ENCODE measurements at places on chromosomes 1 and 21.

GRCh38 chr21:15272591-15272990, 207.8 kb upstream of the NRIP1 start:
- no peak for DNase-seq

DNA sequence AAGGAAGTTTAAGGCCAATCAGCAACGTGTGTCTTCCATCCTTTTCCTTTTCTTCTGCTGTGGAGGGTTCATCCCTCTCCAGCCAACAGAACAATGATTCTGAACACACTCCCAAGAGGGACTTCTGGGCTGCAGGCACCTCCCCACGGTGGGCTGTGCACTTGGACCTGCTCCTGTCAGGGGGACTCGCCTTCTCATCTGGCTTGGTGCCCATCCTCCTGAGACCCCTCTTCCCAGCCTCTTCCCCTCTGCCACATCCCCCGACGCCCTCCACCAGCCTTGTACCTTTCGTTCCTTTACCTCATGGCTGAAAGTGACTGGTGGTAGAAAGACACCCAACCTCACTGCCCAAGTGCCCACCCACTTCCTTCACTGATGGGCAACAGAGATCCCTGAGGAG, 26.0 kb upstream of the SLAMF9 start:
- no peak for DNase-seq

DNA sequence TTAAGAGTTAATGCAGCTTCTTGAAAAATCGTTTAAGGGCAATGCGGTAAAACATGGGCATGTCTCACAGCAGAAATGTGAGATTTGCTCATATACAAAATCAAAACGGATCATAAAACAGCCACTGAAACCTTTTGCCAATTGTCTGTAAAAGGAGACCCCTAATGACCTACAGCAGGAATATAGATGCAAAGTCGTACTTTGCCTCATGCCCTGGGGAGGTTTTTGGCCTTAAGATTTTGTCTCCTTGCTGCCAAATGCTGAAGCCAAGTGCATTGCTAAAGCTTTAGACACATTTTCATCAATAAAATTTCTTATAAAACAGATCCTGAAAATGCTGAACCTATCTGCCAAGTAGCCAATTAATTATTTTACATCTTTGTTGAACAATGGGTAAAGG, 226.9 kb downstream of the TGFB2 start:
- DNase-seq: no peak

DNA sequence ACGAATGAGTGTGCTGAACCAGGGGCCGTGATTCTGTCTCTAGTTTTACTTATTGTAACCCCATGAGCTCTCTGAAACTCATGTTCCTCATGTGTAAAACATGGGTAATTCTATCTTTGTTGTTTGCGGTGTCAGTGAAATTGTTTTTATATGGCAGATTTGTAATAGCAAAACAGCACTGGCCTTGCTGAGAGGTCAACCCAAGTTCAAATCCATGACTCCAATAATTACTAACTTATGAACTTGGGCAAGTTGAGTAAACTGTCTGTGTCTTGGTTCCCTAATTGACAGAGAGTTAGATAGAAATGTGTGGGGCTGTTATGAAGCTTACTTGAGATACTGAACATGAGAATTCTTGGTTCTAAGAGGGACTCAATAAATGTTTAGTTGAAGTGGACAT, 17.8 kb downstream of the C1orf116 start:
- DNase-seq: no peak

- no peak for DNase-seq
Measured at GRCh38 chr1:200176798-200177197, 149.3 kb downstream of the NR5A2 start.

DNA sequence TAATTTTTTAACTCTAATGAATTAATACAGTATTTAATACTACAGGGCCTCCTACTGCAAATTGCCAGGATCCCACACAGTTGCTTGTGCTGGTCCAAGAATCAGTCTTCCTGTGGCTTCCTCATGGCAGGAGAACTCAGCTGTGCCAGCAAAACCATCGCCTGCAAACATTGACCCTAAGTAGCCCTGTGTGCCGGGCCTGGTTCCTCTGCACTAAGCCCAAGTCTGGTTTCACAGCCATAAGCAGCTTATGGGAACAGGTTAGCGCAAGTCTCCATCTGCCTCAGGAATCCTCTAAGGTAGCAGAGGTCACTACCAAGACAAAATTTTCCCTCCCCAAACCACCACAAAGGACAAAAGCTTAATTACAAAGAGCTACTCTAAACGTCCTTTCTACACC, 216.6 kb downstream of the PLA2G4A start:
- DNase-seq: no peak

DNA sequence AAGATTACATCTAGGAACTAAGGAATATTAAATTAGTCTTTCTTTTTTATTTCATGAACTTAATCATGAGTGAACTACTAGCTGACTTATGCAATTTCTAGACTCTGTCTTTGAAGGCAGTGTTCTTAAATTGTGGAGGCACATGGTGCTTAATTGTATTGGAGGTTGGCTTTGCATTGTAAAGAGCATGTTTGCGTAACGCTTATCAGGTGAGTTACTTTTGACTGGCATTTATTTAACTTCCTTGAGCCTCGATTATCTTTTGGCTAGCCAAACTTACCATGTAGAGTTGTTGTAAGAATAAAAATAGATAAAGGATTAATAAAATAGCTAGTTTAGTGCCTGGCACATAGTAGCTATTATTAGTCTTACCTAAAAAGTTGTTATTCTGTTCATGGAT, 262.4 kb downstream of the PDE4B start:
- no peak for DNase-seq

DNA sequence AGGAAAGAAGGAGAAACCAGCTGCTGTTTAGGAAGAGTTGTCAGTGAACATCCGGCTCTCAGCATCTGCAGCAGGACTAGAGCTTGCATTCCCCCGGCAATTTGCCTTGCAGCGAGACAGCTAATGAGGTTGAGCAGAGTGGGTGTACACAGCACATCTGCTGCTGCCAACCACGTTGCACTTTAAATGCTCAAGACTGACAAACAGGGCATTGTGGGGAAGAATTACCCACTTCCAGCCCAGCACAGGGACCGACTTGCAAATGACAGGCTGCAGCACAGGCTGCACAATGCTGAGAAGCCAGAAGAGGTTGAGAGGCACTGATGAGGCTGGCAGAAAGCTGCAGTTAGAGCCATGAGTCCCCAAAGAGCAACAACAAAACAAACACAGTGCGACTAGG, 47.5 kb upstream of the PLA2G2C start:
- DNase-seq: no peak

- DNase-seq: no peak
Measured at GRCh38 chr21:46319186-46319585, 4.5 kb downstream of the C21orf58 start.

- no peak for DNase-seq
Measured at GRCh38 chr1:2404890-2405511, 7.4 kb downstream of the PEX10 start.

- DNase-seq: no peak
Measured at GRCh38 chr1:75992312-75992711, 60.1 kb upstream of the ASB17 start.

DNA sequence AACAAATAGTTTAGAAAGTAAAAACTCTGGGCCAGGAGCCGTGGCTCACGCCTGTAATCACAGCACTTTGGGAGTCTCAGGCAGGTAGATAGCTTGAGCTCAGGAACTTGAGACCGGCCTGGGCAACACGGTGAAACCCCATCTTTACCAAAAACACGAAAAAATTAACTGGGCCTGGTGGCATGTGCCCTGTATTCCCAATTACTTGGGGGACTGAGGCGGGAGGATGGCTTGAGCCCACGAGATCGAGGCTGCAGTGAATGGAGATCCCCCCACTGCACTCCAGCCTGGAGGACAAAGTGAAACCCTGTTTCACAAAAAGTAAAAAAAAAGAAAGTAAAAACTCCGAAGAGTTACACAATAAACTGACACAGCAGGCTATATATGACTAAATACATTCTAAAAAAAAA, 10.6 kb downstream of the CEP170 start:
- no peak for DNase-seq

GRCh38 chr1:67618285-67619018, 66.5 kb upstream of the GADD45A start:
- no peak for DNase-seq

DNA sequence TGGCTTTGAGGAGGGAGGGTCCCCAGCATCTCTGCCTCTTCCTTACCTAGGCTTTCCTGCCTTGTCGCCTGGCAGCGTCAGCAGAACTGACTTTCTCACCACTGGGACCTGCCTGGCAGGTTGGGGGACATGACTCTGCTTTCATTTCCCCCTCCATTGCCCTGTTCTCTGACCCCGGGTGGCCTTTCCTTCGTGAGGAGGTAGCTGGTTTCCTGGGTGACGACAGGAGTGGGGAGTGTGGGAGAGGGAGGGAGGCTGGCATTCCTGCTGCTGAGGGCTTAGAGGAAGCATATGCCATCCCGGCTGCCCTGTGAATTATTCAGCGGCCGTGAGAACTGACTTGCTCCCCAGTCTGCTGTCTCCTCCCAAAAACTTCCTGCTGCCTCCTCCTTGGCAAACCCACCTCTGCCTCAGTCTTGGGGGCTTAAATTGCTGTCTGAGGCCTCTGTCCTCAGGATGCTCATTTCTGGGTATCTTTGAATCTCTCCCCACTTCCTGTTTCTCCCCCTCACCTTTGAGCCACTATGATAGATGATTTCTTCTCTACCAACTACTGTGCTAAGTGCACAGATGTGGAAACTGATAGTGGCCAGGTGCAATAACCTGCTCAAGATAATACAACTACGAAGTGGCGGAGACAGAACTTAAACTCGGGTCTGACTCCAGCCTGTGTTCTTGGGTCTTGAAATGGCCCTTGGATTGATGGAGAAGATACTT, 182.0 kb upstream of the CSF3R start:
- no peak for DNase-seq

- DNase-seq: no peak
Measured at GRCh38 chr21:38821248-38821647, 15.5 kb downstream of the ETS2 start.

DNA sequence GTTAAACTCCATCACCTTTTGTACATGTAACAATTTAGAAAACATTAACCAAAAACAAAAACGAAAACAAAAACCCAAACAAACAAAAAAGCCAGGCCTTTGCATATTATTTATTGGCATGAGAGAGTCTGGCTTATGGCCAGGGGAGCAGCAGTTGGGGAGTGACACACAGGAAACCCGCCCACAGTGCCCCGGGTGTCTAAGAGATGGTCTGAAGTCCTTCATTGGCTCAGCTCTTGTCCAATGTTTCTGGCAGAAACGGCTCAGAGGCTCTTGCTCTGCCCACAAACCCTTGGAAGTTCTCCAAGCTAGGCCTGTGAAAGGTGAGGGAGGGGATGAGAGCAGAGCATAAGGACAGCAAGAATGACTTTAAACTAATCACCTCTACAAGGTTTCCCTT, 131.5 kb downstream of the CNIH3 start:
- peak; percentile 45 for DNase-seq

DNA sequence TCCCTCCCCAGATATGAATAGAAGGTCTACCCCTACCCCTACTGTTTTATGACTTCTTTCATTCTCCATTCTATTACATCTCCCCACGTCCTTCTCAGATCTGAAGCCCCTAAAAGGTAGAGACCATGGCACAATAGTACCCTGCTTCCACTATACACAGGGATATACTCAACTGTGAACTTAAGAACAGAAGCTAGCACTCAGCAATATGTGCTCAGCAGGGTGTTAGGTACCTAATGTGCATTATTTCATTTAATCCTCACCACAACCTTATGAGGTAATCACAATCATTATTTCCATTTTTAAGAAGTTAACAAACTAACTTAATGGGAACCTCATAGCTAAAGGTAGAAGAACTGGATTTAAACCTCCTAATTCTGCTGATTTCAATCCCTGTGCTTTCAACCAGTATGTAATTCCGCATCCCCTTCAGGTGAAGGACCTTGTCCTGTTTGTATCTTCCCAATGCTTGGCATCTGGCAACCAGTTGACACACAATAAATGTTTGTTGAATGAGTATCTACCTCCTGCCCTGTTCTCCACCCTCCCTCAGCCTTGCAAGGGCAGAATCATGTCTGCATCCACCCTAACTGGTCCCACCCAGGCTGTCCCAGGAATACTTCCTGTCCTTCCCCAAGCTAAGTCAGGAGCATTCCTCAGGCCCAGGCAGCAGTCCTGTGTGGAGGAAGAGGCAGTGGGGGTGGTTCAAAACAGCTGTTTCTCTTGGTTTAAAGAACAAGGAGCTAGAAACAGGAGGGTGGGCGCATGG, 6.5 kb downstream of the DENND2D start:
- DNase-seq: no peak

Measured in NCI-H2029 treated with DMSO at 0.1 percent for 48 hours (cell line).